ENCODE measurements at places on chromosomes 4 and X.

- no peak for DNase-seq
Measured at GRCh38 chr4:110619463-110620247, 3.2 kb downstream of the PITX2 start.

GRCh38 chrX:10564484-10564883 is 55.9 kb downstream of the MID1 start:
- no peak for DNase-seq

DNA sequence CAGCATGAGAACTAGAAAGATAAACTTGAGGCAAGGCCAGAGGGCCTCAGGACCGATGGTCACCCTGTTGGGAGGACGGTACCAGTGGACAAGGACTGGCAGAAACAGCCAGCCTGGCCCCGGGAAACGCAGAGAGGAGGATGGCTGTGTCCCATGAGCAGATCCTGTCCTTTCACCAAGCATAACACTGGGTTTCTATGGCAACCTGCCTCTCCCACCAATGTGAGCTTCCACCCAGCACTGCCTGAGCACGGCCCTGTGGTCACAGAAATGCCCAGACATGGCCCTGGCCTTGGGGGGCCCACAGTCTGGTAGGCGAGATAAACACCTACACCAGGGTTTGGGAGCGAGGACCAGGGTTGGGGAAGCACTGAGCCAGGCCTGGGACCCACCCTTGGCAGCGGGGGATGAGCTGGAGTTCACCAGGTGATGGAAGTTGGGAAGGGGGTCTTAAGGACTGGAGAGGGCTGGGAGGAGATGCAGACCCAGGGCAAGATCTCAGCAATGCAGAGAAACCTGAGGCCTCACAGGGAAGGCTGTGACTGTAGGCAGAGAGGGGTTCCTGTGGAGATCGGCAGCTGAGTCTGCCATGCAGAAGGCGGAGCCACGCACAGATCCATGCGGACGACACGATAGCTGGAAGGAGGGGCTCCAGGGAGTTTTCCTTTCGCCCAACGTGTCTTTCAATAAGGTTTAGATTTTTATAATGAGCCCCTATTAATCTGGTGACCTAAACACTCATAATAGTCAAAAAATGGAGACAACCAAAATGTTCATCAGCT is 32.7 kb upstream of the CRMP1 start:
- DNase-seq, result no peak

- DNase-seq, result no peak
Measured at GRCh38 chrX:97387004-97387403, 503.3 kb downstream of the RPA4 start.

GRCh38 chr4:114997576-114998247 is 115.7 kb downstream of the NDST4 start:
- DNase-seq, result no peak

Measured in hematopoietic multipotent progenitor cell treated with erythropoietin and hydrocortisone succinate and interleukin-3 and kit ligand, for 8 days (in vitro differentiated cells).